ENCODE measurements at places on chromosomes 11 and 22. TPM values are rescaled to one million over a fixed set of nuclear protein-coding genes. Genes with fewer than 3 reads are reported as not detected.

- peaks cover 59% of the 10 kb centered on the region for H3K4me1 ChIP-seq
- H3K27ac ChIP-seq = no peak overlapping the region
- no peak overlapping the region for H3K4me3 ChIP-seq
- DNase-seq = no peak
Observed at GRCh38 chr22:50246242-50247175, 1.7 kb upstream of the TUBGCP6 start.

DNA sequence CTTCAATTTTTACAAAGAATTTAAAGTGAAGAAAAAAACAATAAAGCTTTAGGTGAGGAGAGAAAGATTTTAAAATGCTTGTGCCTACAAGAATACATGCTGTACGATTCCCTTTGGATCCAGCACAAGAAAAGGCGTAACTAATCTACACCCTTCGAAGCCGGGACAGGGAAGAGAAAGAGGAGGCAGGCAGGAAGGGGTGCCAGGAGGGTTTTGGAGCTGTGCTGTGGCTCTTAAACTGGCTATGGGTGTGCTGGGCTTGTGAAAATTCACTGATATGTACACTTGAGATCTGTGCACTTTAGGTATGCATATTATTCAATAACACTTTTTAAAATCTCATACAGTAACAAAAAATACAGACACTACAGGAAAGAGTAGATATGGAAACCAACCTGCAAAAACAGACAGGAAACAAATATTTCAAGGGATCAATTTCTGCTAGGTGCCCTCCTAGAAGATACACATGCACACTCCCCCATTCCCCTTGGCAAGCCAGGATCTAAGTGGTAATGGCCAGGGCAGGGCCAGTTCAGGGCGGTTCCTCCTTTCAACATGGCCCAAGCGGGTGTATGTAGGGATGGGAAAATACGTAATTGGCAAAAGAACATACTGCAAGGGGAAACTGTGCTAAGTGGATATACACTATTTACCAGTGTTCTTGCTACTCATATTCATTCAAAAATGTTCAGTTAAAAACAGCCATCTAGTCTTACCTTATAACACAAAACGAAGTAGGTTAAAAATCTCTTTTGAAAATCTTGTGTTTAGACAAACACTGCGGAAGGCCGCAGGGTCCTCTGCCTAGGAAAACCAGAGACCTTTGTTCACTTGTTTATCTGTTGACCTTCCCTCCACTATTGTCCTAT is 54.2 kb downstream of the PACSIN2 start:
- H3K4me3 ChIP-seq = no peak overlapping the region
- DNase-seq = no peak
- peaks cover 9% of the 10 kb centered on the region for H3K36me3 ChIP-seq
- peaks cover 31% of the 10 kb centered on the region for H3K4me1 ChIP-seq

Gene ABCG4
- total RNA-seq = not detected

GRCh38 chr11:21963013-21963412 is 229.9 kb upstream of the ANO5 start:
- no peak overlapping the region for H3K27ac ChIP-seq
- no peak for DNase-seq

DNA sequence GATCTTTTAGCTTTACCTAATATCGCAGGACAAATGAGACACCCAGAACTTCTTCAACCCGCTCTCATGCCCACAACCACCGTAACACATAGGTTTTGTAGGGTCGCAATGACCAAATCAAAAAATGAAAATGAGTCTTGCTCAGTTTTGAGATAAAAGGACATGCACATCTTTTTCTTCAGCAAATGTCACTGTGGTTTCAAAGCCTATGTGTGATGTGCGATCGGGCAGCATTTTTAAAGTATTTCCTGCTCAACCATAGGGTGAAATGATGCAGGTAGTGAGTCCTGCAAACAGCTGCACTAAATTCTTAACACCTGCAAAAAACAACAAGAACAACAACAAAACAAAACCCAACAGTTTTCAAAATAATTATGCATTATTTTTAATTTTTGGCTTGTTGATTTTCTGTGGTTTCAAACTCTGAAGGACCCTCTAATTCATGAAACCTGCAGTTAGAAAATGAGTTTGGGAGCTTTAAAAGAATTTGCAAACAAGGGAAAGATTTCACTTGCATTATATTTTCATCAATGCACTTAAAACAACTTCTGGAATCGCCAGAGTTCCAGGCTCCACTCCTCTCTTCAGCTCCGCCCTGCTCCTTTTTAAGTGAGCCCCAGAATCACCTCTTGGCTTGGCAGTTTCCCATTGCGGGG is 79.4 kb downstream of the PRR5L start:
- no peaks in the 10 kb centered on the region for H3K36me3 ChIP-seq
- DNase-seq = no peak
- peaks cover 10% of the 10 kb centered on the region for H3K4me1 ChIP-seq
- H3K27me3 ChIP-seq = peaks cover 47% of the 10 kb centered on the region
- H3K4me3 ChIP-seq = peak overlapping the region; percentile 80

All from stomach (tissue), 19 donors.